Muscle of leg (tissue), 16 donors: ENCODE measurements at places on chromosomes 1 and 21. TPM values are rescaled to one million over a fixed set of nuclear protein-coding genes. Genes with fewer than 3 reads are reported as not detected.
A peak's percentile ranks its signal among the peaks of the same experiment; 100 is the strongest.

DNA sequence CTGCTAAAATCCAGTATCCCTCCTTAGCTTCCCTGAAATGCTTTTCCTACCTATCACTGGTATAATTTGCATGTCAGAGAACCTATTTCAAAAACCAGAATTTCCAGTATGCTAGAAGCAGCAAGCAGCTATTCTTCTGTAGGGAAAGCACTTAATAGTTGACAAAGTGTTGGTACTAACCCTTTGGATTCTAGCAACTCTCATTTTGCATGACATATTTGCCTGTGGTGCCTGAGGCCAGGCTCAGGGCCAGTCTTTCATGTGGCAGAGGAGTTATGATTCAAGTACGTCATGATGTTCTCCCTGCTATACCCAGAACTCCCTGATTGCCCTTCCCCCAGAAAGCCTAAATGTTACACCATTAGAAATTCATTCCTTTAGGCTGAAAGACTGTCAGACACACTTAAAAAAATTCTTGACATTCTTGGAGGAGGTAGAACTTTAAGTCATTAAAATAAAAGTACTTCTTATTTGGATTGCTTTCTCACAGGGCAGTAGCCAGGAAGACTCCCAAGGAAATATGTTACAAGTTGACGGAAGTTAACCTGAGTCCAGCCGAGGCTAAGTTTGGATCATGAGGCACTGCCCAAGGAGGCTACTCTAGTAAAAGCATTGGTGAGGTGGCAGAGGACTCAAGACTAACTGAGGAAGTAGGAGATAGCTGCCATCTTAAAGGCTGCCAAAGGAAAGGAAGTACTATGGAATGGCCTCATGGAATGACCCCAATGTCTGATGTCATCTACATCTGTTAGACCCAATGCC is 298.4 kb upstream of the SPAG17 start:
- DNase-seq, result no peak

- no peak for DNase-seq
These were observed 2.8 kb upstream of the TARS2 start for GRCh38 chr1:150484431-150484830.

DNA sequence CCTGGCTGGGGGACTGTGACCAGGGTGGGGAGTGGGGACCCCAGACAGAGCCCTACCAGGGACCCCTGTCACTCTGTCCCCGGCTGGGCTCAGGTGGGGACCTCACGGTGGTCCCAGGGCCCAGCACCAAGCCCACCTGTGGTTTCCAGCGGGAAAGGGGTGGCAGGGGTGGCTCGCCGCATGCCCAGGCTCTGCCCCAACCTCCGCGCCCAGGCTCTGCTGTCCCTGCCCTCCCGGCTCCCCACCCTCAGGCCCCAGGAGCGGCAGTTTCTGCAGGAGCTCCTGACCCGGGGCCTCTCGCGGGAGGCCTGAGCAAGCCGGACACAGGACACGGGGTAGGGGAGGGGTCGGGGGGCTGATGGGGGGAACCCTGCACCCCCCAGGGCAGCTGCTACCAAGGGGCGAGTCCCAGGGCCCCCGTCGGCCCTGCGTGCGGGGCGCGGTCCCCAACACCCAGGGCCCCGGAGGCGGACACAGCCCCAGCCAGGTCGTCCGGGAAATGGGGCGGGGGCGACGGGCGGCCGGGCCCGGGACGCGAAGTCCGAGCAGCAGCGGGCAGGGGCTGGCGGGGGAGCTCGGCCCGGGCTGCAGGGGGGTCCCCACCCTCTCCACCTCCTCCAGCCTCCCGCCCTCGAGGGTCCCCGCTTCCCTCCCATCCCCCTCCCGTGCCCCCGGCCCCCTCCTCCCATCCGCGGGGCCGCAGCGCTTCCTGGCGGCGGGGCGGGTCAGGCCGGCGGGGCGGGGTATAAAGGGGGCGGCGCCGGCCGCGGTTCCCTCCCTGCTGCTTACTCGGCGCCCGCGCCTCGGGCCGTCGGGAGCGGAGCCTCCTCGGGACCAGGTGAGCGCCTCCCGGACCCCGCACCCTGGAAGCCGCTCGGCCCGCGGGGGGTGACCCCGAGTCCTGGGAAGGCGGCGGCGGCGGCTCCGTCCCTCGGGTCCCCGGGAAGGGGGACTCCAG is at the start of gene COL6A2:
TSS of gene COL6A2 (plus strand) at position 777 of the 958 bp plus-strand sequence.
- peak; percentile 87 for DNase-seq

GRCh38 chr1:27099135-27099586 is 55.8 kb downstream of the SLC9A1 start:
- peak; percentile 90 for DNase-seq

The CHIT1 gene
- 0.09 TPM for total RNA-seq

GRCh38 chr21:46202592-46203202 is 18.4 kb upstream of the SPATC1L start:
- no peak for DNase-seq

The FAM72D gene
- 0.71 TPM for total RNA-seq

- DNase-seq, result no peak
These were observed 67.1 kb downstream of the CAMTA1 start for GRCh38 chr1:6852136-6852890.

DNA sequence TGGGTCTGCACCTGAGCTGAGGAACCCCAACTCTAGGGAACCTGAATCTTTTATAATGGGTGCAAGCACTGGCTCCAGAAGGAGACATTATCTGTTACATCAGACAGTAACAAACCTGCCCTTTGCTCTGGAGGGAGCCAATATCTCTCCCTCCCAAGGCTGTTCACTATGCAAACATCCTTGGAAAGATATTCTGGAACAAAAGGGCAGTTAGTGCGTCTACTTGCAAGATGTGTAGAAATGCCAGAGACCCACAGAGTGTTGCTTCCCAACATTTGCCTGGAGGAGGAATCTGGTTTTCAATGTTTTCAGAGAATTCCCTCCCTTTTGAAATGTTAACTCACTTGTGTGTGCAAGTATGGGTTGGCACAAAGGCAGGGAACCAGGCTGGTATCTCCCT is 31.9 kb downstream of the UMODL1 start:
- DNase-seq, result no peak

GRCh38 chr1:101738475-101738874 is 258.3 kb downstream of the OLFM3 start:
- no peak for DNase-seq

The SV2A gene
- 2.7 TPM for total RNA-seq

The REG4 gene
- total RNA-seq, result not detected
